ENCODE measurements at places on chromosomes 7 and 10. TPM values are rescaled to one million over a fixed set of nuclear protein-coding genes. Genes with fewer than 3 reads are reported as not detected.
A peak's percentile ranks its signal among the peaks of the same experiment; 100 is the strongest.

GRCh38 chr7:116576350-116577319 is 51.8 kb downstream of the CAV1 start:
- DNase-seq = peak; percentile 48

GRCh38 chr10:99656199-99657064 is 2.9 kb upstream of the ENTPD7 start:
- DNase-seq = no peak

DNA sequence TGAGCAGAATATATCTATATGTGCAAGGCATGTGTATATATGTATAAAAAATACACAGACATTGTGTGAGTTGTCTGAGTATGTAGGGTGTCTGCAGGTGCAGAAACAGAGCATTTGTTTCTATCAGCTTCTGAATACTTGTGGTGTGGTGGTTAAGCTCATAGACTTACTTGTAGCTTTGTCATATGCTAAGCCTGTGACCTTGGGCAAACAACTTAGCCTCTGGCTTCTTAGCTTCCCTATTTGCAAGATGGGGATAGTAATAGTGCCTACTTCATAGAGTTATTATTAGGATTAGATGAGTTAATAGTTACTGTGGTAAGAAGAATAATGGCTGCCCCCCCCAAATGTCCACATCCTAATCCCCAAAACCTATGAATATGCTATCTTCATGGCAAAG is 28.2 kb upstream of the PAX2 start:
- no peak for DNase-seq

DNA sequence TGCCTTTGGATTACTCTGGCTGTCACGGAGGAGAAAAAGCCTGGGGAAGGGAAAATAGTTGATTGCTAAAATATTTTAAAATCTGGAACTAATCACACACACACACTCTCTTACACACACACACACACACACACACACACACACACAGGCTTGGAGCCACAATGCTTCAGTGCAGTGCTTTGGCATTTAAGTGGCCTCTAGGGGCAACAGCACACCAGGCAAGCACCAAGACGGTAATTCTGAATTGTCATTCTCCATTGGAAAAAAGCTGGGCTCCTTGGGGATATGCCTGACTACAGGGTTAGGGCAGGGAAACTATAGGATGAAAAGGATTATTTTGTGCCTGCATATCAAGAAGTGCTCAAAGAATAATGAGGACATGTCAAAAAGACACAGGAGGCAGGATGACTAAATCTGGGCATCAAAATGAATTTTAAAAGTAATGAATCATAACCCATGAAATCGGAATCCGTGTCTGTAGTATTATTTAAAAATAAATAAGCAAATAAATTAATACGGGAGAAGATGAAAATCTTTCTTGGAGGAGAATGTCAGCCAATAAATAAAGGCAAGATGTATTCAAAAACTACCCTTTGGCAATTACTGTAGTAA is 30.4 kb upstream of the DDC start:
- no peak for DNase-seq

- no peak for DNase-seq
Measured at GRCh38 chr7:908159-908581, 31.8 kb downstream of the GET4 start.

DNA sequence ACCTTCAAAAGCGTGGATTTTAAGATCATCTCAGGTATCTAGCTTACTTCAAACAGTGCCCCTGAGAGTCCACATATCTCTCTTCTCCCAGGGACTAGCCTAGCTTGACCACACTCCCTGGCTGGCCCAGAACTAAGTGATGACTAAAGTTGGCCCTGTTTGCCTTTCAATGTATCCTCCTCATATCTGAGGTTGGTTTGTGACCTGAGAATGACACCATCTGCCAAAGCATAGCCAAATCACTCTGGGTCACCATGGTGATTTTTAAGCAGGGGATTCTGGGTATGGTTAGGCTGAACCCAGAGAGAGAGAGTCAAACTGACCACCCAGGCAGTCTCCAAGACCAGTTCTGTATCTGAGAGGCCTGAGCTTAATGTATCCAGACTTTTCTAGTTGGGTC is 16.2 kb downstream of the CNNM1 start:
- no peak for DNase-seq

- DNase-seq = no peak
Measured at GRCh38 chr7:73774923-73775322, 4.9 kb upstream of the CLDN3 start.

- DNase-seq = no peak
Measured at GRCh38 chr10:109932391-109932790, 9.1 kb upstream of the XPNPEP1 start.

DNA sequence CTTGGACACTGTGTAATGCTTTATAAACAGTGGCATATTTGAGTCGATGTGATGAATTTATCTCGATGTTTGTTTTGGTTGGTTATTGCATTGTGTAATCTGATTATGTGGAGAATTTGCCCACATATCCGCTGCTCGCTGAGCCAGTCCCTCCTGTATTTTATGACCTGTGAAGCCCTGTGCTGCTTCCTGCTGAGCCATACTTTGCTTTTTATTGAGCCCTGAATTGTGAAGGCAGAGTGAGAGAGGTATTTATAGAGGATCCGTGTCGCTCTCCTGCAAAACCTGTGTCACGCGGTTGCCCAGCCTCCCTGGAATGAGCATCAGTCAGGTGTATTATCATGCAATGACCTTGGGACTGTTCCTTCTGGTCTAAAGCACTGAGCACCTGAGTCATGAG is 253.7 kb downstream of the ARHGAP21 start:
- no peak for DNase-seq

GRCh38 chr7:111873963-111874690 is 311.8 kb upstream of the IMMP2L start:
- DNase-seq = no peak

GRCh38 chr10:133565441-133566294 is at the start of gene SYCE1:
SYCE1 (minus strand) TSS chr10:133565583; CDS start chr10:133565529, 54 bp downstream.
- peak; percentile 46 for DNase-seq

- no peak for DNase-seq
Measured at GRCh38 chr7:30166155-30166840, 31.5 kb downstream of the MTURN start.

DNA sequence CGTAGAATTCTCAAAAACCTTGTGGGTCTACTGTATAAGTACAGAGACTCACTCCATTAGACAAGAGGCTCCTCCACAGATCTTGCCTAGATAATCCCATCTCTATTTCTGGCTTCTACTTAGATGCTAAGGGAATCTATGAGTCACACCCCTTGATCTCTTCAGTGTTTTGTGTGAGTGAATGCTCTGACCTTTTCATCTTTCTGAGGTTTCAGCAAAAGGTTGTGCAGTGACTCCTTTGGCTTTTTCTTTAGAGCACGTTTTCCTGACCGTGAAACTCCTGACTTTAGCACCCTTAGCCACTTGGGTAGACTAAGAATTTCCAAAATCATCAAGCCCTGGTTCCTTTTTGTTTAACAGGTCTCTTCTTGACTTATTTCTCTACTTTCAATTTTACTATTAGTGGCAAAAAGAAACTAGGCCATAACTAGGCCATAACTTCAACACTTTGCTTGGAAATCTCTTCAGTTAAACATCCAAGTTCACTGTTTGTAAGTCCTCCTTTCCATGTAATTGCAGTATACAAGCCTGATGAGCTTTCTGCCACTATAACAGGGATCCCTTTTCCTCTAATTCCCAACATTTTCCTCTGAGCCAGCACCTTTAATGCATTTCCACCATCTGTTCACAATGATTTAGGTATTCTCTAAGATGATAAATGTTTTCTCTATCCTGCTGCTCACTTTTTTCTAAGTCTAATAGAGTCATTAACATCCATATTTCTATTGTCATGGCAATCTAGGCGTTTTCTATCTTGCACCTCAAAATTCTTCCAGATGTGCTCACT is 19.4 kb downstream of the COPG2 start:
- no peak for DNase-seq

GRCh38 chr7:116211913-116212596 is 1.7 kb downstream of the TES start:
- DNase-seq = no peak

The ACSM6 gene
- not detected for total RNA-seq

The WEE2 gene
- not detected for total RNA-seq

The RNF133 gene
- total RNA-seq = not detected

The ACTA2 gene
- 34.5 TPM for total RNA-seq

The BHLHA15 gene
- 0.33 TPM for total RNA-seq

The ELN gene
- total RNA-seq = not detected

The CCL24 gene
- total RNA-seq = not detected

The KCNIP2 gene
- 1.6 TPM for total RNA-seq

The GPRIN2 gene
- total RNA-seq = not detected

The CHST15 gene
- total RNA-seq = 0.09 TPM

The STEAP1B gene
- 0.37 TPM for total RNA-seq

The HKDC1 gene
- total RNA-seq = 0.61 TPM

The GIMAP7 gene
- total RNA-seq = 49.9 TPM

The DYDC1 gene
- total RNA-seq = not detected

Measured in activated CD8-positive, alpha-beta memory T cell treated with anti-CD3 and anti-CD28 coated beads, Interleukin-2, amount 10 ng/mL, durations not matched to agents 7 days and 5 days (primary cell).